ENCODE measurements at places on chromosomes 4 and X.

GRCh38 chr4:41369680-41370079 is 113.0 kb downstream of the UCHL1 start:
- DNase-seq, result no peak

DNA sequence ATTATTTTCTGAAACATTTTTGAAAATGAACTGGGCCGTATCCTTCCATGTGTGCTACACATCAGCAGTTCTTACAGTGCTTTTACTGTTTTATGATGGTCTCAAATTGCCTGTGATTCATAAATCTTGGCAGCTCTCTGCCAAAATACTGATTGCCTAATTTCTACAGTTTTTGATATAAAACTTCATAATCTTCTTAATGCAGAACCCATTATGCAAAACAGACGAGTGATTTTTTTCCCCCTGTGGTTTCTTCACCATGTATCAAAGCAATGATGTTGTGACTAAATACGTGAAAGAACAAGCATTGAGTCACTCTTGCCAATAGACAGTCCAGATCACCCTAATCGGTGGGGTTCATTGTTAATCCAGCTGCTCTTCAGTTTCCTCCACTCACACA is 156.4 kb upstream of the WDR1 start:
- no peak for DNase-seq

- no peak for DNase-seq
These were observed 764.5 kb downstream of the TRAM1L1 start for GRCh38 chr4:116320859-116321258.

DNA sequence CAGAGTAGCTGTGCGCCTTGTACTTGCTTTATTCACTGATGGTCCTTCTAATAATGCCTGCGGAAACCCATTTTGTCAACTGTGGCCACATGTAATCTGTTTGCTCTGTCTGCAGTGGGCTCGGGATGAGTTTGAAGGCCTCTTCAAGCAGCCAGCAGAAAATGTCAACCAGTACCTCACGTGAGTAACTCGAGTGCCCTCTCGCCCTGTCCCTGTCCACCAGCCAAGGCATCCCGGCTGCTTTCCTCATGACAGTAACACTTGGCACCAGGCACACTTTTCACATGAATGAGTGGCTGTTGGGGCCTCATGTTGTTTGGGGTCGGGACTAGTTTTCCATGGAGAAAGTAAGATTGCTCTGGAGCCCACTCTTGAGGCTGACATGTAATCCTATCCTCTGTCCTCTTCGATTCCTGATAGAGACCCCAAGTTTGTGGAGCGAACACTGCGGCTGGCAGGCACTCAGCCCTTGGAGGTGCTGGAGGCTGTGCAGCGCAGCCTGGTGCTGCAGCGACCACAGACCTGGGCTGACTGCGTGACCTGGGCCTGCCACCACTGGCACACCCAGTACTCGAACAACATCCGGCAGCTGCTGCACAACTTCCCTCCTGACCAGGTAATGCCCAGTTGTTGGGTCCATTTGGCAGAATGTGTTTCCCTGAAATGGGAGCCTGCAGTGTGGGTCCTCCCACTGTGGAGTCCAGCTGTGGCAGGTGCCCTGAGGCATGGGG is 8.8 kb upstream of the CDK16 start:
- DNase-seq, result no peak

GRCh38 chrX:44303119-44303518 is 40.4 kb downstream of the EFHC2 start:
- no peak for DNase-seq
